ENCODE measurements at places on chromosomes 5 and 9. TPM values are rescaled to one million over a fixed set of nuclear protein-coding genes. Genes with fewer than 3 reads are reported as not detected.

The RNF183 gene
- 3.6 TPM for total RNA-seq

The KIF4B gene
- not detected for total RNA-seq

The C5orf58 gene
- total RNA-seq, result not detected

The SPINK13 gene
- total RNA-seq, result 1.6 TPM

The ROPN1L gene
- 1.7 TPM for total RNA-seq

The SLC1A3 gene
- total RNA-seq, result 27.8 TPM

The SLC6A18 gene
- total RNA-seq, result not detected

The PLAC8L1 gene
- total RNA-seq, result not detected

DNA sequence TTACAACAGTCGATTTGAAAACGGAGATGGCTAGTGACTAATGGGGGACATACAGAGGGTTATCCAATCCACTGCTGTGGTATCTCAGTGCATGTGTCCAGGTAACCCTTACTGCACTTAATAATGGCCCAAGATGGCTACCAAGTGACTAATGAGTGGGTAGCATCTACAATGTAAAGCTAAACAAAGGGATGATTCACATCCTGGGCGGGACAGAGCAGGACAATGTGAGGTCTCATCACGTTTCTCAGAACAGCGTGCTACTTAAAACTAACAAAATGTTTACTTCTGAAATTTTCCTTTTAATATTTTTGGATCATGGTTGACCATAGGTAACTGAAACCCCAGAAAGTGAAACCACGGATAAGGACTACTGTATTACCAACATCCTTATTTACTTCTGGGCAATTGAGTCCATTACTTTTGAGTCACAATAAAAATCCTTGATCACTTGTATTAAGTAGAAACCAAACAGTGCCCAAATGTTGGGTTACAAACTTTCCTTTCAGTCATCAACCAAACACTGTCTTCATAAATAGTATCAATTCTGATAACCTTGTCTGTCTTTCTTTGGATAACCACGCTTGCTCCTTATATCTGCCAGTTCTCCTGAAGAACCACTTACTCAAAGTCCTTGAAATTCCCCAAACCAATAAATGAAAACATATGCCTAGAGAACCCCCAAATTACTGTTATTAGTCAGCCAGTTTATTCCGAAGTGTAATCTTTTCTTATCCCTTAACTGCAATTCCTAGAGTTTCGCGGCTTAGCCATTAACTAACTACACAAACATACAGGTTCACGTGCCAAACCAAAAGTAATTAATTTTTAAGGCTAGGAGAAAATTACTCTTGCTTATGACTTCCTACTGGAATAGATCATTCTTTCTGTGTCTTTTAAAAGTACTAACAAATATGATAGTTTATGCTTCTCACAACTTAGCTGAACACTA lies 59.7 kb downstream of the ELL2 start:
- no peaks in the 10 kb centered on the region for H3K27me3 ChIP-seq
- peaks cover 3% of the 10 kb centered on the region for H3K36me3 ChIP-seq
- H3K27ac ChIP-seq, result no peak overlapping the region
- H3K4me1 ChIP-seq, result peaks cover 40% of the 10 kb centered on the region
- no peak overlapping the region for H3K4me3 ChIP-seq

DNA sequence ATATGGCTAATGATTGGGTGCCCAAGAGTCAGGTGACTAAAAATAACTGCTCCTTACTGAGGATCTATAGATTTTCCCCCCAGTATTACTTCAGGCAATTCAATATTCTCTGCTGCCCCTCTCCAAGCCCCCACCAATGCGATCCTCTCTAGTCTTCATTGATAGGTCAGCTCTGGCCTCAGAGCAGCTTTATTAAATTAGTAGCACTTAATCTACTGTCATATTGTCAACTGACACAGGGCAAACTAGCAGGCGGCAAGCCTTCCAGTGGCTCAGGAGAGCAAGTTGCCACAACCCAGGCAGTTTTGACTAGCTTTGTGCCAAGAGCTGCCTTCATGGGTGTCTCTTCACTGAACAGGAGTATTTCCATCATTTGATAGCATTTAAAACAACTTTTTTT lies 462.9 kb downstream of the BNC2 start:
- DNase-seq, result no peak
- H3K4me1 ChIP-seq, result no peaks in the 10 kb centered on the region
- no peak overlapping the region for H3K27ac ChIP-seq
- no peak overlapping the region for H3K4me3 ChIP-seq

GRCh38 chr5:5270958-5271785 lies 131.0 kb downstream of the ADAMTS16 start:
- H3K27me3 ChIP-seq, result no peaks in the 10 kb centered on the region
- no peak overlapping the region for H3K4me3 ChIP-seq
- DNase-seq, result peak; percentile 77
- H3K36me3 ChIP-seq, result no peaks in the 10 kb centered on the region

DNA sequence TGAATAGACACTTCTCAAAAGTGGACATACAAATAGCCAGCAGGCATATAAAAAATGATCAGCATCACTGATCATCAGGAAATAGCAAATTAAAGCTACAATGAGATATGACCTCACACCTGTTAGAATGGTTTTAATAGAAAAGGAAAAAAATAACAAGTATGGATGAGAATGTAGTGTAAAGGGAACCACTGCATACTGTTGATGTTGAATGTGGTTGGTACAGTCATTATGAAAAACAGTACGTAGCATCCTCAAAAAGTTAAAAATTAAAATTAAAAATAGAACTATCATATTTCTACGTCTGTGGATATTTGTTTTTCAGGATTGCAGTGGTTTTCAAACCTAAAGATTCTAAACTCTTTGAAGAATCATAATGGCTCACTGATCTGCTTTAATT lies 215.1 kb upstream of the NREP start:
- no peaks in the 10 kb centered on the region for H3K4me1 ChIP-seq
- no peaks in the 10 kb centered on the region for H3K27me3 ChIP-seq
- no peak overlapping the region for H3K27ac ChIP-seq
- no peak overlapping the region for H3K4me3 ChIP-seq

- peaks cover 4% of the 10 kb centered on the region for H3K36me3 ChIP-seq
- no peak overlapping the region for H3K4me3 ChIP-seq
- peak overlapping the region; percentile 90 for H3K27ac ChIP-seq
- peak; percentile 91 for DNase-seq
- H3K4me1 ChIP-seq, result peaks cover 23% of the 10 kb centered on the region
Measured at GRCh38 chr5:150138551-150139265, 16.9 kb downstream of the PDGFRB start.

DNA sequence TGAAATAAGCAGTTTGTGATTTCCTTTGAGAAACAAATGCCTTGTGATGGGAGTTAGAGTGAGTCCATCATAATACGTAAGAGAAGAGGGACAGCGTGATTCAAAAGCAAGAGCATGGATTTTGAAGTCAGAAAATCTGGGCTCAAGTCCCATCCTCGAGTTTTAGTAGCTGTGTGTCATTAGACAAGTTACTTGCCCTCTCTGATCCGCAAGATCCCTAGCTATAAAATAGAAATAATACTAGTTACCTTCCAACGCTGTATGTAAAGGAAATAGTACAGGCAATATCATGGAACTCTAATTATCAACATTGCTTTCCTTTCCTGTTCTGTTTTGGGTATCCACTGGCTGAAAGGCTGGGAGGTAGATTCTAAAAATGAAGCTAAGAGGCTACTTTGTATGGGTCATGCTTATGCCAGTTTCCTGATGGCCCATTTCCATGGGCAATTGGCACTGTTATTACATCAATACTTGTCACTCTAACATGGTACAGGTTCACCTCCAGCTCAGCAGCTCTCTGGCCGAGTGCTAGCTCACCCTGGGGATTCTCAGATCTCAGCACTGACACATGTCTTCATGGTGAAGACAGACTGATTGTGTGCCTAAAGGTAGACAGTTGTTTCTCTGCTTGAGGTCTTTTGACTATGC lies 241.7 kb upstream of the KLF4 start:
- H3K36me3 ChIP-seq, result no peaks in the 10 kb centered on the region
- H3K27me3 ChIP-seq, result no peaks in the 10 kb centered on the region
- no peak overlapping the region for H3K27ac ChIP-seq
- no peak for DNase-seq

DNA sequence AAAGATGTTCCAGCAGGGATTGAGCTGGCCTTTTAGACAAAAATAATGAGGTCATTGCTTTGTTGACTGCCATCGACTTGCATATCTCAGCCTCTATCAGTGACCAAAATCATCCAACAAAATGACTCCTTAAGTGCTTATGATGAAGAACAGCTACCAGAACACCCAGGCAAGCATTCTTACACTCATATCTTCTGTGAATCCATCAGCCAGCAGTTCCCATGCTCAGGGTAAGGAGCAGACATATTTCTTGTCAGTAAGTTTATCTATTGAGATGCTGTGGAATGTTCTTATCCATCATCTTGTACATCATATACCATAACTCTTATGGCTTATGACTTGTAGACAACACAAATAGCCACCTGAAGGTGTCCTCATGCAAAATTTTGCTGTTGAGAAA lies 20.2 kb upstream of the SPDL1 start:
- H3K4me1 ChIP-seq, result no peaks in the 10 kb centered on the region
- H3K36me3 ChIP-seq, result no peaks in the 10 kb centered on the region
- no peak overlapping the region for H3K4me3 ChIP-seq
- H3K27ac ChIP-seq, result no peak overlapping the region
- DNase-seq, result no peak
- H3K27me3 ChIP-seq, result no peaks in the 10 kb centered on the region

- H3K27ac ChIP-seq, result no peak overlapping the region
- no peaks in the 10 kb centered on the region for H3K36me3 ChIP-seq
- no peaks in the 10 kb centered on the region for H3K27me3 ChIP-seq
- DNase-seq, result peak; percentile 58
Measured at GRCh38 chr9:27247756-27248155, 49.2 kb downstream of the EQTN start.

DNA sequence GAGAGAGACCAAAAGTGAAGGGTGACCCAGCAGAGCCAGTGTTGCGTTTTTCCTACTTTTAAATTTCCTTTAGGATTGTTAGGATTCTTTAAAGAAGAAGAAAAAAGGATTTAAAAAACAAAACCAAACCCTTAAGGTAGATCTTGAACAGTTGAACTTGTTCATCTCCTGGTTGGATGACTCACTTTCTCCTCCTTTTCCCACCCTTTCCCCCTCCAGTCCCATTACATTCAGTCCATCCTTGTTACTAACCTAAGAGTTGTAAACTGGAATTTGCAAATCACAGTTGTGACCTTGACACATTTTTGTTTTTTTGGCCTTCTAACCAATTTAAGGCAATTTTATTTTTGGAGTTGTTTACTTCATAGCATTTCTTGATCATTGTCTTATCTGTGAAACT lies 289.2 kb downstream of the ARHGAP26 start:
- no peak overlapping the region for H3K4me3 ChIP-seq
- no peaks in the 10 kb centered on the region for H3K27me3 ChIP-seq
- no peak overlapping the region for H3K27ac ChIP-seq
- peaks cover 2% of the 10 kb centered on the region for H3K36me3 ChIP-seq
- no peak for DNase-seq

- no peaks in the 10 kb centered on the region for H3K27me3 ChIP-seq
- H3K4me1 ChIP-seq, result no peaks in the 10 kb centered on the region
- H3K27ac ChIP-seq, result no peak overlapping the region
- peak; percentile 87 for DNase-seq
- no peak overlapping the region for H3K4me3 ChIP-seq
Measured at GRCh38 chr5:62720031-62720441, 141.4 kb downstream of the LRRC70 start.

- no peaks in the 10 kb centered on the region for H3K27me3 ChIP-seq
- no peak overlapping the region for H3K27ac ChIP-seq
- DNase-seq, result no peak
- no peak overlapping the region for H3K4me3 ChIP-seq
- H3K36me3 ChIP-seq, result no peaks in the 10 kb centered on the region
Measured at GRCh38 chr5:5351288-5351979, 71.0 kb upstream of the ICE1 start.

DNA sequence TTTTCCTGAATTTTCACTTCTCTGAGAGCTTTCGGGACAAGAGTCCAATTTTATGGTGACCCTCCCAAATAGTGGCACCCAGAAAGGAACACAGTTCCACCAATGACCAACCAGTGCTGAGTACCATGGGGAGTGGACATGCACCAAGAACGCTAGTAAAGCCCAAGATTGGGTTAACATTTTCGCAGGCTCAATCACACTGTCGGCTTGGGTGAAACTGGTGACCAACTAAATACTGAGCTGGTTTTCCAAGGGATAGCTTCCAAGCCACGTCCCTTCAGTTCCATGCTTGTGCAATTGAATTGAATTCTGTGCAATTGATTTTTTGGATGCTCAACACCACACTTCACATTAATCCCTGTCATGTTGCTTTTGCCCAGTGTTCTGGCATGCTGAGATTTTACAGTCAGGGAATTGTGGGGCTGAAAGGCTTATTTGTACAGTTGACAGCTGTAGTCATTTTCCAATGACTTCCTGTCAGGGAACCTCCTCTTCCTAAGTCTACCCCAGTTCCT lies 37.6 kb upstream of the TRMT10B start:
- peaks cover 10% of the 10 kb centered on the region for H3K4me1 ChIP-seq
- no peak overlapping the region for H3K4me3 ChIP-seq
- no peak overlapping the region for H3K27ac ChIP-seq
- no peaks in the 10 kb centered on the region for H3K36me3 ChIP-seq
- H3K27me3 ChIP-seq, result no peaks in the 10 kb centered on the region

- H3K27me3 ChIP-seq, result no peaks in the 10 kb centered on the region
- peaks cover 6% of the 10 kb centered on the region for H3K4me1 ChIP-seq
- no peaks in the 10 kb centered on the region for H3K36me3 ChIP-seq
- no peak overlapping the region for H3K27ac ChIP-seq
Measured at GRCh38 chr5:4646715-4647375, 493.3 kb upstream of the ADAMTS16 start.

DNA sequence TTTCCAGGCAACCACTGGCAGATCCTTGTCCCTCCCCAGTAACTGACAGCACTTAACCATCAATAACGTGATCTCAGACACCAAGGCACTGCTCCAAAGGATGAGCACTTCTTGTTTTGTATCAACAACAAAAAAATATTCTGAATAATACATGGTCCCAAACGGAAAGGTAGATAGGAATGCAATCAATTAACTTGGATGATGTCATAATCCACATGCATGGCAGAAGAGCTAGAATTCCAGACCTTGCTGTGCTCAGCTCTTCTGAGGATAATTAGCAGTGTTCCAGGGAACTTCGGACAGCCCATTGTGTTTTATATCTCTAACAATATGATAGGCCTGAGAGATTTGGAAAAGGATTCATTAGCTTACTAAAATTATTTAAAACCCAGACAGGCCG lies 288.4 kb upstream of the PCSK5 start:
- H3K36me3 ChIP-seq, result no peaks in the 10 kb centered on the region
- no peaks in the 10 kb centered on the region for H3K27me3 ChIP-seq
- no peak for DNase-seq
- no peak overlapping the region for H3K27ac ChIP-seq
- H3K4me3 ChIP-seq, result no peak overlapping the region
- H3K4me1 ChIP-seq, result no peaks in the 10 kb centered on the region

DNA sequence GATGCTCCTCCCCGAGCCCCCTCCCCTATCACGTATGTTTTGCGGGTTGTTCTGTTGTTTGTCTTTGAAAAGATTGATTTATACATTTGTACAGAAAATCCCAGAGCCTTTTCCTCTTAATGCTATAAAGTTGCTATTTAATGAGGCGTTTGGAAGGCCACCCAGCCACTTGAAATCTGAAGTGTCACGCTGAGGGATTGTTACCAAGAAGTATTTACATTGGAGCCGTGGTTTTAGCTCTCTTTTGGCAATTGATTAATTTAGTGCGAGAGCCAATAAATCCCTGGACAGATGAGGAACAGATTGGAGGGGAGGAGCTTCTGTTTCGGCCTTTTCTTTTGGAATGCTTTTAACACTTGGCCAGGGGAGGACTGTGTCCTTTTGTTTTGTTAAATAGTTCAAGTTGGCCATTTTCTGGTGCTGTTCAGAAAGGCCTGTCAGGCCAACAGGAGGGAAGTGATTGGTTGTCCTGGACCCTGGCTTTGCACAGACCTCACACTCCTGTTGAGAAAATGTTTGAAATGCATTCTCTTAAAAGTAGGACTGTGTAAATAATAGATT lies 250.2 kb downstream of the PDZD2 start:
- no peaks in the 10 kb centered on the region for H3K27me3 ChIP-seq
- peak overlapping the region; percentile 33 for H3K4me3 ChIP-seq
- no peak for DNase-seq
- H3K4me1 ChIP-seq, result peaks cover 6% of the 10 kb centered on the region
- no peak overlapping the region for H3K27ac ChIP-seq
- no peaks in the 10 kb centered on the region for H3K36me3 ChIP-seq
